ENCODE measurements at places on chromosomes 11 and 22.
A peak's percentile ranks its signal among the peaks of the same experiment; 100 is the strongest.

DNA sequence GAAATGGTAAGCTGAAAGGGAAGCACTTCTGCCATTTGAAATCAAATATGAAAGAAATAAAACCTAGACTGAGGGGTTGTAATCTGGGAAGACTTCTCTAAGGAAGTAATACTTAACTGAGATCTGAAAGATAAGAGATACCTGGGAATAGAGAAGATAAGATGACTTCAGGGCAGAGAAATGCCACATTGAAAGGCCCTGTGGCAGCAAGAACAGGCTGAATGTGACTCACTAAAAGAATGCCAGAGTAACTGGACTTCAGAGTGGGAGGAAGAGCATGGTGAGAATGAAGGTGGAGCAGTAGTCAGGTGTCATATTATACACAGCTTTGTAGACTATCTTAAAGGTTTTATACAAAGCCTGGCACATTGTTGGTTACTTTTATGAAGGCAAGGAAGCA, 17.6 kb downstream of the CALCA start:
- no peak for DNase-seq

- no peak for DNase-seq
Observed at GRCh38 chr11:120830085-120830620, 193.7 kb upstream of the TBCEL start.

GRCh38 chr11:34165786-34166555, 60.5 kb downstream of the NAT10 start:
- no peak for DNase-seq

DNA sequence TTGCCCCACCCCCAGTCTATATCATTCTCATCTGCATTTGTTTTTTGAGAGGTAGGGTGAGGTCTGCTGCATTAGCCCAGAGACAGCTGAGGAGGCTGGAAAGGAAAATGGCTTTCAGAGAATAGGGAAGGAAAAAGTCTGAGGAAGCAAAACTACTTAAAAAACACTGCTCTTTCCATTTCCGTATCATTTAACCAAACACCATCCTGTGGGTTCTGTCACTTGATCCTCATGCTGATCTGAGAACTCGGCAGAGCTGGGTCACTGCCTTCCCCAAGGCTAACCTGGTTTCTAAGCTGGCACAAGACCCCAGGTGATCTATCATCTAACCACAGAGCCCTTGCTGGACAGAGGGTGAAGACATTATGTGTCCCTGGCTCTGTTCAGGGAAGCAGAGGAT, 1.2 kb downstream of the FOLR2 start:
- DNase-seq = no peak

GRCh38 chr11:44374001-44374400, 64.1 kb upstream of the ALX4 start:
- no peak for DNase-seq

- peak; percentile 57 for DNase-seq
Observed at GRCh38 chr11:22304337-22304961, 33.7 kb upstream of the SLC17A6 start.

DNA sequence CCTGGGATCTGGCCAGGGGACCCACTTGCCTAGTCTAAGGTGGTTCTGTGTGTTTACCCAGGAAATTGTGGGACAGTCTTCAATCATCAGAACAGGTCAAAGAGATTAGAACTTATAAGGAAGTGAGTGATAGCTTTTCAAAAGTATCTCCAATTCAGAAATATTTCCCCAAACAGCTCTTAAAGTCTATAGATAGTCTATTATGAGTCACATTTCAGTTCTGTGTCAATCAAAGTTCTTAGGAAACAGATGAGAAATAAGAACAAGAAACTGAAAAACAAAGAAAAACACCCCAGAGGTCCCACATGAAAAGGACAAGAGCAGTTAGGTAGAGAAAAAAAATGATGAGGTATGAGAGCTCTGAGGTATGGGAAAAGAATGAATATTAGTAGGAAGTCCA, 381.4 kb upstream of the MPPED2 start:
- DNase-seq = no peak

- no peak for DNase-seq
Observed at GRCh38 chr11:58770627-58771457, 39.1 kb upstream of the GLYAT start.

DNA sequence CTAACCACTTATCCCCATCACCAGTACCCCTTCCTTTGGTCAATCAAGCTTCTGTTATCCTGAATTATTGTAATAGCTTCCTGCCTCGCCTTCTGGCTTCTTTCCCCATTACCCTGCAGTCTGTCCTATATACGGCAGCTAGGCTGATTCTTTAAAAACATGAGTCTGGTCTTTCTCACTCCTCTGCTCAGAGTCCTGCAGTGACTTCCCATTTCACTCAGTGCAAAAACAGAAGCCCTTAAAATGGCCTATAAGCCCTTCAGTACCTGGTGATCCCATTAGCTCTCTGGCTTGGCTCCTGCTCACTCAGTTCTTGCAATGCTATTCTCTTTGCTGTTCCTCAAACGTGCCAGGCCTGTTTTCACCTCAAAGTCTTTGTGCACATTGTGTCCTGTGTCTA, 58.4 kb downstream of the JRKL start:
- no peak for DNase-seq

DNA sequence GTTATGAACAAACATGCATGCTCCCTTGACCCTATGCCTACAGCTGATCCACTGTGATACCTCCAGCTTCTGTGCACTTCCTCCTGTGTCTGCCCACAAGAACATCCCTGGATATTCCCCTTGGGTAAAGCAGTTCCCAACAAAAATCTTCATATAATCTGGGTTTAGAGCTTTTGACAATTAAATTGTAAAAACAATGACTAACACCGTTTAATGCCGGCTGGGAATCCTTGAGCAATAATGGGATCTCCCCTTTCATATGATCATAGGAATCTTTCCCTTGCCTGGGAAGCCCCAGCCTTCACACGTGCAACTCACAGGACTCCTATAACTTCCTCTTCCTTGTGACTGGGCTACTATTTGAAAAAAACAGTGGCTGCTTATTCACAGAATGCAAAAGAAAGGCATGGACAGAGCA, 6.3 kb upstream of the ZC3H12C start:
- no peak for DNase-seq

Measured in HAP-1 (cell line).